ENCODE measurements at places on chromosomes 1 and 21. TPM values are rescaled to one million over a fixed set of nuclear protein-coding genes. Genes with fewer than 3 reads are reported as not detected.

Gene KCNQ4
- not detected for total RNA-seq

Gene IGSF5
- not detected for total RNA-seq

Gene CFAP74
- total RNA-seq = not detected

Gene CYP4A22
- total RNA-seq = not detected

Gene C4BPA
- not detected for total RNA-seq

Gene PPM1J
- 0.43 TPM for total RNA-seq

Gene SHE
- 118 TPM for total RNA-seq

Gene SGIP1
- 25.2 TPM for total RNA-seq

Gene ATP1A4
- total RNA-seq = not detected

Gene ADGRL4
- total RNA-seq = 83.5 TPM

Gene ACTA1
- not detected for total RNA-seq

Gene TDRD10
- total RNA-seq = 7.5 TPM

Gene TACSTD2
- total RNA-seq = 11.3 TPM

Gene SLAMF7
- not detected for total RNA-seq

Gene CELSR2
- total RNA-seq = 0.43 TPM

Gene COL9A2
- total RNA-seq = 0.69 TPM

Gene CFHR4
- total RNA-seq = not detected

Gene CFAP107
- total RNA-seq = not detected

Gene CELA3B
- total RNA-seq = 0.09 TPM

Gene KCNJ15
- total RNA-seq = 1.1 TPM

Gene RPE65
- not detected for total RNA-seq

Gene CDCA8
- total RNA-seq = 1.5 TPM

Gene FYB2
- total RNA-seq = not detected

Gene TNNT2
- not detected for total RNA-seq

Gene SLC1A7
- total RNA-seq = not detected

Gene F3
- total RNA-seq = 9.3 TPM

Gene POMGNT1
- 27.6 TPM for total RNA-seq

Gene BMP8A
- total RNA-seq = not detected

Gene AVPR1B
- not detected for total RNA-seq

Gene TOR1AIP2
- total RNA-seq = 79.8 TPM

Gene WDR64
- under 0.01 TPM for total RNA-seq

Gene SAMSN1
- 0.09 TPM for total RNA-seq

Gene MAP10
- total RNA-seq = 0.65 TPM

Gene TMEM125
- total RNA-seq = not detected

Gene FOXO6
- under 0.01 TPM for total RNA-seq

Gene KCNJ9
- not detected for total RNA-seq

Gene SPRR2E
- not detected for total RNA-seq

Gene LCE3E
- total RNA-seq = not detected

Gene TMOD4
- total RNA-seq = 0.26 TPM

Gene PPIAL4G
- not detected for total RNA-seq

Gene CRNN
- total RNA-seq = not detected

Gene KPRP
- total RNA-seq = not detected

Gene OR2L2
- not detected for total RNA-seq

Gene WNT4
- 0.76 TPM for total RNA-seq

Gene IGFN1
- total RNA-seq = not detected

Gene OPRD1
- total RNA-seq = under 0.01 TPM

Gene LRRC3
- 0.98 TPM for total RNA-seq

Gene ADAM30
- total RNA-seq = not detected

Gene RUSC1
- total RNA-seq = 9.2 TPM

Gene NUDT17
- 2.6 TPM for total RNA-seq

Gene SLC16A4
- total RNA-seq = 0.17 TPM

Gene FAM72C
- 0.34 TPM for total RNA-seq
